Large intestine (tissue), 12 donors: ENCODE measurements at places on chromosomes 5 and 9. TPM values are rescaled to one million over a fixed set of nuclear protein-coding genes. Genes with fewer than 3 reads are reported as not detected.

- no peak for DNase-seq
These were observed 110.1 kb downstream of the FANCC start for GRCh38 chr9:95207403-95207802.

GRCh38 chr5:13558408-13558807, 386.1 kb downstream of the DNAH5 start:
- no peak for DNase-seq

DNA sequence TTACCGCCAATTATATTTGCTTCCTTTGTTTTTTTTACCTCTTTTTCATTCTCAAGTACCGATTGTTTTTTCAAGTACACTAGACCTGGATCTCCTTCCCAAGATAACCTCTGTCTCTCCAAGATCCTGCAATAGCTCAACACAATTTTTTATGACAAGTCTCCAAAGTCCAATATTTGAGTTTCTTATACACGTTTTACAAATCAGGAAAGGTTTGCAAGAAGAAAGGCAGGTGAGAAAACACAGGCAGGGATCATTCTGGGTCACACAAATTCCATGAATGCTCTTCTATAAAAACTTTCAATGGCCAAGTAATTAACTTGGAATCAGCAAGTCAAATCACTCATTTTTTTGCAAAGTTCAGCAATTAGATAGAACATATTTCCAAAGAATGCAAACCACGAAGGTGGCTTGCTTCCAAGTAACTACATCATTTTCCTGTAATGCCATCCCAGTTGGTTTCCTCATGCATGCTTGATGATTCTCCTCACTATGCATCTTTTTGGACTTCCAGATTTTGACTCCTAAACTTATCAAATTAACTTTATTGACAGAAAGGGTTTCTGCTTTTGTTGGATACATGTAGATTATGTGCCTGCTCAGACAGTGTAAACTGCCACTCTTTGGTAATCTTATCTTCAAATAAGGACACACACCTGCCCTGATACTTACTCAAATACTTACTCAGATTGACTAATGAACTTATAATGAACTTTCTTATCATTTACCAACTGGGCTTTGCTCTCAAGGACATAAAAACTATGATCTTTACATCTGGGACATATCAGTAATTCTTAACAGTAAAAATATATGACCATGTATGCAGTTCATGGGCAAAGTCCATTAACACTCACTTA, 24.7 kb upstream of the IFNE start:
- DNase-seq, result peak; percentile 19

GRCh38 chr5:161921781-161922180, 73.9 kb downstream of the GABRA1 start:
- no peak for DNase-seq

PCDHB7 gene
- 1.3 TPM for polyA plus RNA-seq

STK32A gene
- polyA plus RNA-seq, result 3.3 TPM
